ENCODE measurements at places on chromosomes 12 and 14.

GRCh38 chr12:111268738-111269572 is 99.9 kb downstream of the PHETA1 start:
- no peak for DNase-seq

DNA sequence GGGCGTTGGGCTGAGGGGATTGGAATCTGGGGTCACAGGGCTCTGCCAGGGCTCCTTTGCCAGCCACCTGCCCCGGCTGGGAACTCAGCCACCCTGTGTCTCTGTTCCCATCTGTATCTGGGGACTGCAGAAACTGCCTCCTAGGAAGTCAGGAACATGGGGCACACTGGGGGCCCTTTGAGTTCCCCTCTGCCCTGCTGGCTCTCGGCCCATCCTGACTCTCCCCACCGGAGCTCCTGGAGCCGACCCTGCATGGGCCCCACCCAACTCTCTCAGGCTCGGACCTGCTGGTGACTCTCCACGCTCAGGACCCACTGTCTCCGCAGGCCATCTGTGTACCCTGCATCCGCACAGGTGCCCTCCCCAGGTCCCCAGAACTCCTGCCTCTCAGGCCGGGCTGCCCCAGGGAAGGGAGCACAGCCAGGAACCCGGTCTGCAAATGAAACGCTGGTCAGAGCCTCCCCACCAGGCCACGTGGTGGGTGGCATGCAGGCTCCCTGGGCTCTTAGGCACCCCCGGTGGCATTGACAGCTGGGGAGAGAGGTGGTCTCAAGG is 82.8 kb downstream of the KIF26A start:
- no peak for DNase-seq

DNA sequence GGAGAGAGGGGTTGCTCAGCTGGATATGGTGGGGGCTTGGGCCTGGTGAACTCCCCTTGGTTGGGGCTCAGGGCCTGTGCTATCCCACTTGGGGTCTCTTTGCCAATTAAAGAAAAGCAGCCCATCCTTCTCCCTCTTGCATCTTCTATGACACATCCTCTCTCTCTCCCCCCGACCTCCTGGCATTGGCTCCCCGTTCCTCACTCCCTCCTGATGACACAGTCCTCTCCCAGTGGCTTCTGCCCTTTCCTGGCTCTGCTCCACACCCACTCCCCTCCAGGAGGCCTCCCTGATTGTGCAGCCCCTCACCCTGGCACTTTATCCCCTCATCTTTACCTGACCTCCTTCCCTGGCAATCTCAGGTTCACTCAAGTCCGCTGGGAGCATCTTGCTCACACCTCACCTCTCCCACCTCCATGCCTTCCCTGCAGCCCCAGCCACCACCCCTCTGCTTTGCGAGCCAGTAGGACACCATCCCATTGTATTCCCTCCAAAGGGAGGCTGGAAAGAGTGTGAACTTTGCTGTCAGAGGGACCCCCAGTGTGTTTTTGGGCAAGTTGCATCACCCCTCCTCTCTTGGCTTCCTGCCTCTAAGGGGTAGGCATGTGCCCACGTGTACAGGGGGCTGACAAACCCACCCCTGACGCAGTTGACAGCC is 10.7 kb downstream of the KRT80 start:
- no peak for DNase-seq

DNA sequence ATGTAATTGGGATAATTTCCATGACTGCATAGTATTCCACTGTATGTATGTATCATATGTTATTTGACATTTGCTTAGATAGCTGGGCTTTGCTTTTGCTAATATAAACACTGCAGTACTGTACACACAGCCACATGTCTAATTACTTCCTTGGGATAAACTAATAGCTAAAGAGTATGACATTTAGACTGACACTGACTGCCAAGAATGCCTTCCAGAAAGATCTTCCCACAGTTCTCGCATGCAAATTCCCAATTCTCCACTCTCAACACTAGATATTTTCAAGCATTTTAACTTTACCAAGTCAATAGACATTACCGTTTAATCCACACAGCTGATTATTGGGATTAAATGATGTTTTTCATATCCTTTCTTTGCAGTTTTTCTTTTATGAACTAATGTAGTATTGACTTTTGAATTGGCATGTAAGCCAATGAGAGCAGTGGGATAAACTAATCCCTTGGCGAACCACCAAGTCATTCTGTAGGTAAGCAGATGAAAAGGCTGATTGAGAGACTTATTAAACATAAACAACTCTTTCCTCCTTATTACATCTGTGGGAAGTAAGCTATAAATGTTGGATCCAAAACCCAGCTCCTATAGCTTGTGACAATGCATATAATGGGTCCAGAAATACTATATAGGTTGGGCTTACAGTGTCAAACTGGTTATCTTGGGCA is 55.5 kb downstream of the STON2 start:
- no peak for DNase-seq

GRCh38 chr14:73237219-73237785 is at the start of gene PAPLN:
Gene PAPLN (plus strand): TSS chr14:73237506. CDS start chr14:73239779, 2,273 bp downstream.
- DNase-seq = no peak

DNA sequence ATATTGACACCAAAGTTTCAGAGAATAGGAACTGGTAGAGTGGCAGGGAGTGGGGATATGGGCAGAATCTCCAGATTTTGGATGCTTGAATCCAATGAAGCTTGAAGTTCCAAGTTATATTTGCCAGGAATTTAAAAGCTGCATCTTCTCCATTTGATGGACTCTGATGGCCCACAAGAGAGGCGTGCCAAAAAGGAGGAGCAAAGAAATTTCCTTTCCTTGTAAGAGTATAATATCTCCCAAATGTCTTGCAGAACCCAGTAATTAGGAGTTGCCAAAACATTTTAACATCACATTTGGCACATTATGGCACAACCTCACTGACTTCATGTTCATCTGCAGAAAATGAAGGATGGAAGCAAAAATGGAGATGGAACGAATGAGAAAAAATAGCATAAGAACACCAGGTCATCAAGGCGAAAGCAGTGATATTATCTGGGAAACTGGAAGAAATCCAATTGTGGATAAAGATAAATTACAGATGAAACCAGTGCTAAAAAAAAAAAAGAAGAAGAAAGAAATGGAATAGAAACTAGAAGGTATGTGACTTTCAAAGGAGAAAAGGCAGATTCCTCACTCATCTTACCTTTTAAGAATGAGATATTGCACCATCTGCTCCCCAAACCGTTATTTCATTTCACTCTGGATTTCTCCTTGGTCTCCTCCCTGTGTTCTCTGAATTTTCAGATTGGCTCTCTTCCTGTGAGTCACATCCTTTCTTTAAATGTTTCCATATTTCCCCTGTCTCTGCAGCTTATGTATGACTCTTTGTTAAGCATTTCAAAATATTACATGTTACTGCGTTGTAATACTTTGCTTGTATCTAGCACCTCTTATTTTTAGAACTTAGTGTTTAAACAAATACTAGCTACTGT is 13.5 kb upstream of the FLRT2 start:
- DNase-seq = no peak

DNA sequence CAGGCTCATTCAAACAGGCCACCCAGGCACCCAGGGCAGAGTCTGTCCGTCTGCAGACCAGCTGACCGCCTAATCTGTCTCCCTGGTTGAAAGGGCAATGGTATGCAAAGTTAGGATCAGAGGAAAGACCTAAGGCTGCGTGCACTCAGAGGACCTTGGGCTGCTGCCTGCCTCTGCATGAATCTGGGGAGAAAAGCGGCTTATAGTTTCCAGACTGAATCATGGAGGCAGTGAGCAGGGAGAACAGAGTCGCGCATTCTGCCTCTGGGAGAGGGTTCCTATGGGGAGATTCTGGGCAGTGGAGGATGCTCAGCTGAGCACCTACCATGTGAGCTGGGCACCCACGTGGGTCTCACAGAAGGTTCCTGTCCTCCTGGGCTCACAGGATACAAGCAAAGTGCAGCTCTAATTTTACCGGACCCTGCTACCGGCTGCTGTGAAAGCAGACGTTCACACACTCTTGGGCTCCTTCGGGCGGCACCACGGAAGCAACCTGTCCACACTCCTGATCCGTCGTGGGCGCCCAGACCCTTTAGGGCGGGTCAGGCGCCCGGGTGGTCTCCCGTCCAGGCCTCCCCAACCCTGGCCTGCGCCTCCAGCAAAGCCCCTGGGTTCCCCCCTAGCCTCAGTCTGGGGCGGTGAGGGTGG is 772 bp downstream of the SCARB1 start:
- no peak for DNase-seq

DNA sequence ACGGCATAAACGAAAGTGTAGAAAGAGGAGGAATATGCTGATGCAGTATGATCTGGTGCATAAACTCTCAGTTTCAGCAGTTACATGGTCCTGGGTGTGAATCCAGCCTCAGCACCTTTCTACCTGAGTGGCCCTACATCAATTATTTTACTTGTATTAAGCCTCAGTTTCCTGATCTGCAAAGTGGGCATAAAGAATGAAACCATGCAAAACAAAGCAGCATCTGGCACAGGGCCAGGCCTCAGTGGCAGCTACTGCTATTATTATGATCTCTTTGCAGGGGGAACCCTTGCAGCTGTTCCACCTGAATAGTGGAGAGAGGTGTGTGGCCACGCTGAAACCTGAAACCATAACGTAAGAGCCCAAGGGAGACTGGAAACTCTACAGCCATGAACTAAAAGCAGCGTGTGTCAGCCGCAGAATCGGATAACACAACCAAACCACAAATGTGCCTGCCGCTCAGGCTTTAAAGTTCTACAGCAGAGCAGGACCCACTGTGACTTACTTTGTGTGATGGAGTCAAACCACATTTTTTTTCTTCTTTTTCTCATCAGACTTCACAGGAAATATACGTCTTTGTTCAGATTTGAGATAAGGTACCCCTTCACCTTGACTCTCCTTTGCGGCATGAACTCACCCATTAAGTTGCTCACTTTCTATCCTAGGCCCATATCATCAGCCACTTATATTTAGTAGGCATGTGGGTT is 29.2 kb upstream of the FOS start:
- DNase-seq = peak; percentile 54

GRCh38 chr12:129549656-129550055 is 354.2 kb downstream of the TMEM132D start:
- no peak for DNase-seq

GRCh38 chr14:100421756-100422470 is 98.8 kb downstream of the SLC25A47 start:
- no peak for DNase-seq

GRCh38 chr12:44703182-44703910 is 172.8 kb downstream of the NELL2 start:
- DNase-seq = no peak

DNA sequence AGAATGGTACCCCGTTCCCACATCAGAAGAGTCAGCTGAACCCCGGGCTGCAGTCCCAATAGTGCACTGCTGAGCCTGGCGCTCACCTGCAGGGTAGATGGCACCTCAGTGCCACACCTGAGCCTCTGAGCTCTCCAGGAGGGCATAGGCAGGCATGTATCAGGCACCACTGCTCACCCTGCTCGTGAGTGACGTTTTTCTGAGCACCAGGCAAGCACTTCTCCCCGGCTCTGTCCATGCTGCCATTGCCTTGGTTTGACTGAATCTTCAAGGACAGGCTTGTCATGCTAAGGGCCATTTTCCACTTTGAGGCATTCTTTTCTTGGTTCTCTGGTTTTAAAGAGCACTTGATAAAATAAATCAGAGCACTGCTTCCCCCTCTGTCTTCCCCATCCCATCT is 161.6 kb upstream of the PRMT8 start:
- no peak for DNase-seq

DNA sequence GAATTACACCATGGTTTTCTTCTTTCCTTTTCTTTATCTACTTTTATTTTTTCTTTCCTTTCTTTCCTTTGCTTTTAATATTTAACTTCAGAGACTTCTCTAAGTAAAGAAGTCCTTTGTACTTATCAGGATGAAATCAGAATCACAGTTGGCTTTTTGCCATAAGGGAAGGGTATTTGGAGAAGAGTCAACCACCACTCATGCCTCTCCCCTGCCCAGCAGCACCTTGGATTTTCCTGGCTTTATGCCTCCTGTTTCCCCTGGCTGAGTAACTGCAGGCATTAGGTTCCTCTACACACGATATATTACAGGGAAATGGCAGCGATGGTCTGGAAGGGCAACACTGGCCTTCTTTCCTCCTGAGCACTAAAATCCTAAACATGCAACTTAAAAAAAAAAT is 266.4 kb upstream of the CAND1 start:
- DNase-seq = no peak

DNA sequence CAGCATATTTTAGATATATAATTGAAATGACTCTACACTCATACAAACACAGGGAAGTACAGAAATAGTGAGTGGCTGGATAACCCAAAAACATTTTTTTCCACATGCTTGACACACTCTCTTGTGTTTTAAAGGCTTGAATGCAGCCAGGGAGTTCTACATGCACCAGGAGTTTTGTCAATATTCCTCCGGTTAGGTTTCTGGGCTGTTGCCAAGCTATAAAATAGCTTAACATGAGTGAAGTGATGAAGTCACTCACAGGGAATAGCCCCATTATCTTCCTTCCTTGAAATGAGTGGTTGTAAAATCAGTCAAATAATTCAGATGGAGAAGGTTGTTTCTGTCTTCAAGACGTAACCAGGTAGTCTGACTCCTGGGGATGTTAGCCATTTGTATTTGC is 582.7 kb downstream of the SLC6A15 start:
- DNase-seq = no peak

- no peak for DNase-seq
These were observed 62.2 kb downstream of the IFNG start for GRCh38 chr12:68097386-68097785.

GRCh38 chr14:79166171-79166570 is 996.0 kb downstream of the NRXN3 start:
- DNase-seq = no peak

- DNase-seq = no peak
These were observed 83.4 kb downstream of the HECTD1 start for GRCh38 chr14:31124197-31124596.

- no peak for DNase-seq
These were observed 156.8 kb downstream of the DUSP6 start for GRCh38 chr12:89195470-89195869.

- DNase-seq = no peak
These were observed 268.8 kb upstream of the BTG1 start for GRCh38 chr12:92414170-92415070.

DNA sequence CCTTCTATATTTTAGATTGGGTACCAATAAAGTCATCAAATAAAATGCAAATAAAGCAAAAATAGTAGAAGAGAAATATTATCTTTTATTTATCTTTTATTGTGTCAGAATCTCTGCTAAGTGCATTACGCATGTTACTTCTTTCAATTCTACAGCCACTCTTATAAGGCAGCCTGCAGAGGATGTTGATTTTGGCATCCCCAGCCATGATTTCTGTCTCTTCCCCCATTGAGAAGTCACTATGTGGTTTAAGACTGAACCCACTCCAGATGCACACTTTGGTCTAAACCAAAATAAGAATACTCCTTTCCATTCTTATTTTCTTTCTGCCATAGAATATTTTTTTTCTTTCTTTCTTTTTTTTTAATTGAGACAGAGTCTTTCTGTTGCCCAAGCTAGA is 56.0 kb upstream of the ACSS3 start:
- no peak for DNase-seq

DNA sequence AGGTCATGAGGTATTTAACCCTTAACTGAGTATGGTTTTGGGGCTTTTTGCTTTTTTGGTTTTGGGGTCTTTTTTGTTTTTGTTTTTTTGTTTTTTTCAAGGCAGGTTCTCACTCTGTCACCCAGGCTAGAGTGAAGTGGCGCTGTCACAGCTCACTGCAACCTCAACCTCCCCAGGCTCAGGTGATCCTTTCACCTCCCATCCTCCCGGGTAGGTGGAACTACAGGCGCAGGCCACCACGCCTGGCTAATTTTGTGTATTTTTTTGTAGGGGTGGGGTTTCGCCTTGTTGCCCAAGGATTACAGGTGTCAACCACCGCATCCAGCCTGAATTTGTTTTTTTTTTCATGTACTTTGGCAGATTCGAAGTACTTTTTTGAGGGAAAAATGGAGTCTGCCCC is 19.9 kb downstream of the RAP1B start:
- DNase-seq = no peak
